SW 1271 (cell line): ENCODE measurements at places on chromosomes 11 and 22.

DNA sequence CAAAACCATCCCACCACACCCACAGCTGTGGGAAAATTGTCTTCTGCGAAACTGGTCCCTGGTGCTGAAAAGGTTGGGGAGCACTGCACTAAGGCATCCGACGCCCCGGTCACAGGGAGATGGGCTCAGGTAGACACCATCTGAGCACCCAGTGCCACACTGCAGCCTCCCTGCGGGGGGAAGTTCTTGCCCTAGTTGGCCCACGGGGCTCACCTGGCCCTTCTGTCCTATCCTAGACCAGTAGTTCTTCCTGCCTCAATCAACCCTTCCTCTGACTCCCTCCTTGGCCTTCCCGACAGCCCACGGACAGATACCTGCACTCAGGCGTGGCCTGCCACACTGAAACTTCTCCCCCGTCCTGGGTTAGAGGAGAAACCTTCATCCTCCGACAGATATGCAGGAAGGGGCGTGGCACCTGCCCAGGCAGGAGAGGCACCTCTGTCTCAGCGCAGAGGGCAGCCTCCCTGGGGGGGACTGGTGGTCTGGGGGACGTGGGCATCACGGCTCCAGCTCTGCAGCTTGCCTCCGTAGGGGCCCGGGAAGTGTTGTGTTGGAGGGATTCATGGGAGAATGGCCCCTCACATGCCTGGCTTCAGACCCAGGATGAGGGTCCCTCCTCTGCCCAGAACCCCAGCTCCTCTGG is 4.5 kb downstream of the ANO9 start:
- DNase-seq, result no peak

GRCh38 chr22:17866127-17866526 is 91.9 kb upstream of the BID start:
- DNase-seq, result no peak

DNA sequence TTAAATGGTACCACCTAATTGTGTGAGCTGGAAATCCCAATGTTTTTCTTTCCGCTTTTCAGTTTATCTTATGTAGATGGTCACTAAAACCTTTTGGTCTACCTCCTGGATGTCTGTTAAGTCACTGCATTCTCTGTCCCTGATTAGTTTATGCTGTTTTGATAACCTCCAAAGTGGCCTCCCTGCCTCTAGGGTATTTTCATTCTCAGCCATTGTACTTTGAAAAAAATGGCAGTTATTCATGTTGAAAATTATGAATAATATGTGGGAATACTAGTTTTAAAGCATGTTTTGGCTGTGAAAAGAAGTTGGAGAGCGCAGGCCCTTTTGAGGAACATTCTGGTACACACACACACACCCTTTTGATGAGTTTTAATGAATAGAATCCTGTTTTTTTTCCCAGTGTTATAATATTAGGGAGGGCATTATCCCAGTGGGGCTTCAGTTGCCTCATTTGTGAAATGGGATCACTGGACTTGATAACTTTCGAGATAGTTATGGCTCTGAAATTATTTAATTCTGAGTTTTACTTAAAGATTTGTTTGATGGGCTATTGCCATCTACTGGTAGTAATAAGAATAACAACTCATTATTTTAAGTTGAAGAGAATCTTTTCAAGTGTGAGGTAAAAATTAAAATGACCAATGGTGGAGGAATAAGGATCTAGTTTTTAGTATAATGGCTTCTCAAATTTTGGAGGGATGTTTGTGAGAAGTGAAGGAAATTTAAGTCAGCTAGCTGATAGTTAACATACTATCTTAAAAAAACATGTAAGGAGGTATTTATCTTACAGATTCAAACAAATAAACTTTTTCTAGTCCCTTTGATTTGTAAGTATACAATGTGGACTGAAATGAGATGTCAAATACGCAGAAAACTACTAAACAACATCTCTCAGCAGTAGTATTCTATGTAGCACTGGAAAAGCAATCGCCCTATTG is 3.9 kb downstream of the FDX1 start:
- DNase-seq, result peak; percentile 79

DNA sequence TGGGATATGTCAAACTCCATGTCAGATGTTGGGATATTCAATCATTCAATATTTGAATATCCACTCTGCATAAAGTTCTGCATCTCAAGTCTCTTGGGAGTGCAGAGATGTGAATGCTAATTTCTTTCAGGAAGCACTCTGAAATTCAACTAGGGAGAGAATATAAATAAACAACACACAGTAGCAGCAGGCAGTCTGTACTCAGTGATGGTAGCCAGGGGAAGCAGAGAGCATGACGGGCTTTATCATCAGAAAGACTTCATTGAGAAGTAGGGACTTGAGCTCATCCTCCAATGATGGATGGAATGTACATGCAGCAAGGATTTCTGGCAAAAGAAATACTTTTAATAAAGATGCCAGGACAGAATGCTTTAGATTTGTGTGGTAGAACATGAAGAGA is 9.8 kb upstream of the TEAD1 start:
- no peak for DNase-seq
